T-helper 2 cell treated with Interferon-gamma antibody and Interleukin-4, amounts not matched to agents 5 μg/mL and 100 μg/mL, for 36 hours (primary cell): ENCODE measurements at places on chromosomes 3 and 15.

DNA sequence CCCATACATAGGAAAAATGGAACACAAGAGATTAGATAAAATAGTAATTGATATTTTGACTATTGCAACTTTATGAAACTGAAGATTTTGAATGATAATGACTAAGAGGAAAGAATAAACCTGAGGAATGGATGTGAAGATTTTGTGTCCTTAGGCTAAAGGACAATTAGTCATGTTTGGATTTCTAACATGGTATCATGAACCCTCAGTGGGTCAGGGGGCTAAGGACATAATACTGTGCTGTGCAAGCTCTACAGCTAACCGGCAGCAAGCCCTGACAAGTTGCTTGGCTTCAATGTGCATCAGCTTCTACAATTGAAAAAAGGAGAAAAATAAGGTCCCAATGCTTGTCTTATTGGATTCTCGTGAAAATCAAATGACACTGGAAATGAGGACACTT is 491.0 kb downstream of the MECOM start:
- DNase-seq, result no peak

DNA sequence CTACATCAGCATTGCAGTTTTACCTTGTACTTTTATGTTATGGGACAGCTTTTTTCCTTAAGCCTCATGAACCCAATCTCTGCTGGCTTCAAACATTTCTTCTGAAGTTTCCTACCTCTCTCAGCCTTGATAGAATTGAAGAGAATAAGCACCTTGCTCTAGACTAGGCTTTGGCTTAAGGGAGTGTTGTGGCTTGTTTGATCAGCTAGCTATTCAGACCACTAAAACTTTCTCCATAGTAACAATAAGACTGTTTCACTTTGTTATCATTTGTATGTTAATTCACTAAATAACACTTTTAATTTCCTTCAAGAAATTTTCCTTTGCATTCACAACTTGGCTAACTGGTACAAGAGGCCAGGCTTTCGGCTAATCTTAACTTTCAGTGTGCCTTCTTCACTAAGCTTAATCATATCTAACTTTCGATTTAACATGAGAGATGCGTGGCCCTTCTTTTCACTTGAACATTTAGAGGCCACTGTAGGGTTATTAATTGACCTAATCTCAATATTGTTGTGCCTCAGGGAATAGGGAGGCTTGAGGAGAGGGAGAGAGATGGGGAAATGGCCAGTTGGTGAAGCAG is 8.1 kb upstream of the TIGIT start:
- no peak for DNase-seq

DNA sequence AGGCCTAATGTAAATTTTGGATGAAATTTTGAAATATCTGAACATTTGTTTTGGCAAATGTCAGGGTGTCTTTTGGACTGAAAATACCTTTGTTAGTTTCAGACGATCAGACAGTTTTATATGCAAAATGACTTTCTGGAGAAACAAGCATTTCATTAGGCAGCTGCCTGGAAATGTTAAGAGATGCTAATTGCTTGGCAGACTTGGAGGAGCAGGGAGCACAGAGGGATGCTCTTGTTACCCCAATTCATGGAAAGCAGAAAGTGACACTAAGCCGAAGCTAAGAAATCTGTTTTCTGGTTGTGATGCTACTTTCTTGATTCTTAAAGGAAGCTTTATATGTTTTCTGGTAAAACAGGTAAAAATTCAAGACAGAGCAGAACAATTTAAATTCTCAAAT is 204.3 kb upstream of the GBE1 start:
- DNase-seq, result no peak

GRCh38 chr3:5160940-5161858 is 26.3 kb upstream of the EDEM1 start:
- DNase-seq, result peak; percentile 23

DNA sequence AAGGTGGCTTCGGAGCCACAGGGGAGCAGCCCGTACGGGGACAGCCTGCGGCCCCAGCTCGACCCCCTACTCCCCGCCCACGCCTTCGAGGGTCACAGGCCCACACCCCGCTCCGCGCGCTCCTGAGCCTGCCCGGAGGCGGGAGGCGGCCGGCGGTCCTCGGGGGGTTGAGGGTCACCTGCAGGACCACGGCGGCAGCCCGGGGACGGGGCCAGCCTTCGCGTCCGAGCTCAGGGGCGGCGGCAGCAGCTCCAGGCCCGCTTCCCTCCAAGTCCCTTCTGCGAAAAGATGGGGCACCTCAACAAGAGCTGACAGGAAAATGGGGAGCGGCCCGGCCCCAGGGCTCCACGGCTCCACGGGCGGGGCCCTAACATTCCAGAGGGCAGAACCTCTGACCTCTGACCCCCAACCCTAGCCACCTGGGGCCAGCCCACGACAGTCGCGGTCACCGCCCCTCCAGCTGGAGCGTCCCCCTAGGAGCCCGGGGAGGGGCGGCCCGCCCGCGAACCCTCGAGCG is 428 bp downstream of the LYSMD4 start:
- DNase-seq, result peak; percentile 14

GRCh38 chr3:45487508-45487907 is 99.1 kb downstream of the LARS2 start:
- no peak for DNase-seq

DNA sequence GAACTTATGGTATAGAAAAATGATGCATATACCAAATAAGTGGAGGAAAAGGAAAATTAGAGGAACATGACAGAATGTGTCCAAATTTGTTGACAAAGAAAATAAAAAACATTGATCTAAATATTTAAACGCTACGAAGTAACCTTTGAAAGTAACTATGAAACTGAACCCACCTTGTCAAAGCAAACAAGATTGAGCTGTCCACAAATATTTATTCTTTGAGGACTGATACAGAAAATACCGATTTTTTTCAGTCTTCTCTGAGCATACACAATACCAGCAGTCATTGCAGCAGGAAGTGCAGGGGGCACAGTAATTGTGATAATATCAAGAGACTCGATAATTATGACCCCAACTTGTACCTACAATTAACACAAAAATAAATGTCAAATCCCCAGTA is 40.0 kb downstream of the ATP13A3 start:
- DNase-seq, result no peak

DNA sequence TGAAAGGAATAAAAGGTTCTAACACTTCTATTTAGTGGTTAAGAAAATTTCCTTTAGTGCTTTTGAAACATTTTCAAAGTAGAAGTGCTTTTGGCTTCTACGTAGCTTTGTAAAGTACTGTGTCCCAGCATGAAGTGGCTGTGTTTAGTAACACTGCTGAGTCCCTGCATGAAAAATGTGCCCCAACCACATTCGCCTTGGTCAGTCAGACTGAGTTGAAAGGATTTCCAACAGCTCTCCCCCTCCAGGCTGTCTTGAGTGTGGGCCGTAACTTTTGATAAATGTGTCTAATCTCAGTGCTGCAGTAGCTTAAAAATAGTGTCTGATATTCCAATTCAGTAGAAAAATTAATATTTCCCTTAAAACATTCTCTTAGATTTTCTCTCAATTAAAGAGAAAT is 115.0 kb downstream of the NR1D2 start:
- no peak for DNase-seq

- DNase-seq, result no peak
Measured at GRCh38 chr3:157261000-157261399, 101.1 kb upstream of the CCNL1 start.

- DNase-seq, result no peak
Measured at GRCh38 chr3:172309059-172309458, 139.2 kb downstream of the GHSR start.

GRCh38 chr3:53346514-53346913 is 829 bp downstream of the DCP1A start:
- DNase-seq, result no peak

- no peak for DNase-seq
Measured at GRCh38 chr3:2655229-2655701, 454.9 kb downstream of the IL5RA start.

GRCh38 chr3:39185326-39185958 is 7.0 kb downstream of the XIRP1 start:
- no peak for DNase-seq

- DNase-seq, result no peak
Measured at GRCh38 chr15:68191555-68191954, 13.6 kb downstream of the CALML4 start.

- no peak for DNase-seq
Measured at GRCh38 chr3:65811892-65812291, 226.8 kb downstream of the MAGI1 start.

GRCh38 chr3:120040813-120041377 is 53.4 kb downstream of the GSK3B start:
- DNase-seq, result no peak

- DNase-seq, result no peak
Measured at GRCh38 chr3:175338775-175339535, 479.8 kb downstream of the NAALADL2 start.

DNA sequence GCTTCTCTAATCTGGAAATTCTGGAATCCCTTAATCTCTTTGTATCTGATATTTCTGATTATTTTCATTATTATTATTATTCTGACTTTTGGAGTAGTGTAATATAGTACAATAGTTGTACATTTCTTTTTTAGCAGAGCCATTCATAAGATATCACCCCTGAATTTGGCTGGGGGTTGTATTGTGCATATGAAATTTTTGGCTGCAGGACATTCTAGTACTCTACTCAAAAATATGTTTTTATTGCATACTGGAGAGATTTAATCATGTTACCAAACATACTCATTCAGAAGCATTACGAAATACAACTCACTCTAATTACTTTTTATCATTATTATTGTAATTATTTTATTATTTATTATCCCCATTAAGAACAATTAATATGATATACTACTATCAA is 589.7 kb upstream of the KCNMB2 start:
- DNase-seq, result no peak

DNA sequence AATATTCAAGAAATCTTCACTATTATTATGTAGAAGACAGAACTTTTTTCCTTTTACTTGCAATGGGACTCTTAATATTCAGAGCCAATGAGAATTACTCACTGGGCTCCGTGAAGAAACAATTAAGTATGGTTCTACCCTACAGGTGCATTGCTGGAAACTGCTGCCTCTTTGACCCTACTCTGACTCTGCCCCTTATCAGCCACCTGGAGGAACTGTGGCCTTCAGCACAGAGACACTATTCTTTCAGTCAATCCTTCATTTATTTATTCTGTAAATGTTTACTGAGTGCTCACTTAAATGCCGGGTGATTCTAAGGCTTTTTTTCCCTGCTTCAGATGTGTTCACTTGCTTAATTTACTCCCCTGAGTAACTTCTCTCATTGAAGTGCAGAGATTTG is 163.2 kb downstream of the SYNPR start:
- no peak for DNase-seq

GRCh38 chr3:14803981-14804834 is 14.6 kb upstream of the FGD5 start:
- DNase-seq, result no peak

DNA sequence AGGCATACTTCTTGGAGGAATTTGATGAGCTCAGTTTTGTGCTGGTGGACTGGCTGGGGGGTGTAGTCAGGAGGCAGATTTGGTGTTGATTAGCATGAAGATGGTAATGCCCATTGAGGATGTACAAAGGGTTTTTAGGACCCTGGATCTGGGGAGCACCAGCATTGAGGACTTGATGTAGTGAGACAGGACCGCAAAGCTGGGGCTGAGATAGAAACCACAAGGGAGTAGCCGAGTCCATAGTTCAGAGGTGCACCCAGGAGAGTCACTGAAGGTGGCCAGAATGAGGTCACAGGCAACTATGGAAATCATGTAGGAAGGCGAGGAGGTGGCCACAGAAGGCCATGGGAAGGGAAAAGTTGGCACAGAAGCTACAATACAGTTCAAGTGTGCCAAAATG is 2.7 kb upstream of the CDC25A start:
- DNase-seq, result no peak

DNA sequence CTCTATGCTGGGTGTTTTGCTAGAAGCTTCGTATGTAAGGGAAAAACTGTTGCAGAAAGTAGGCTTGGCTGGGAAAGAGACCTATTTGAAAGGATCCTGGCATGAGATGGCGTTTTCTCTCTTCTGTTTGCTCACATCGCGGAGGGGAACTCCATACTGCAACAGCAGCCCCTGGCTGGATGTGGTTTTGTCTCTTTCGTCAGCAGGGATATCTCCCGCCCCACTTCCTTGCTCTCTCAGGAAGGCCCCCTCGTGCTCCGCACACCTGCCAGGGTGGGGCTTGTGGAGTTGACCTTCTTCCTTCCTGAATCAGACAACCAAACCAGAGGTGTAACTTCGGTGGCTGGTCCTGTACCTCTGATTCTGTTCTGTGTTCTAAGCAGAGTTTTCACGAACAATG is 26.4 kb upstream of the MYZAP start:
- peak; percentile 19 for DNase-seq

DNA sequence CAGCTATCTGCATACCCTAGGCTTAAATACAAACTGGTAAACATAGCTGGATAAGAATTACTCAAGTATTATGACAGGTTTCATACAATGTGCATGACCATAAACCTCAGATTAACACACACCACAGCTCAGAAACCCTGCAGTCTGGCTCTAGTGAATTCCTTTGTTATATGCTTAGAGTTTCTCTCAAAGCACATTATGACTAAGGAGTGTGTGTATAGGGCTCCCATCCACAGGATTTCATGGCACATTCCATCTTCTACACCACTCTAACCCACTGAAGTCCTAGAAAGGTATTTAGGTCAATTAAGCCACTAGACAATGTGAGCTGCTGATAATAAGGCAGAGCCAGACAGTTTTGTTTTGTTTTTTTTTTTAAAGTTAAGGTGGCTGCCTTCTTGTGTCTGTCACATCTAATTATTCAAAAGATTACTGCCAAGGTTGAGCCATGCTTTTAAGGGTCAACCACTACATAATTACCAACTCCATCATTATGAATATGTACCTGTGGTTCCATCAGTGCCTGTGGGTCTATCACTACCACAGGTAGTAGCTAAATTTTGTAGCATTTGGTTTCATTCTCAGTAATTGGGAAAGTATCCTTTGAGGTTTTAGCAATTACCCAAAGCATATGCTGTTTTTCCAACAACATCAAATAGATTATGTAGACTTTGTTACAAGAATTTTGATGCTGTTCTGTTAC is 107.0 kb downstream of the ALCAM start:
- DNase-seq, result no peak

GRCh38 chr15:95946241-95946640 is 384.3 kb upstream of the NR2F2 start:
- no peak for DNase-seq

GRCh38 chr3:27606537-27606936 is 115.6 kb downstream of the EOMES start:
- DNase-seq, result no peak

GRCh38 chr3:81911221-81911620 is 149.8 kb upstream of the GBE1 start:
- no peak for DNase-seq

- no peak for DNase-seq
Measured at GRCh38 chr3:127706312-127706711, 33.6 kb downstream of the ABTB1 start.
